Stimulated activated CD4-positive, alpha-beta T cell treated with anti-CD3 and anti-CD28 coated beads, Interleukin-12 subunit alpha, Interleukin-12 subunit beta, amount 100 ng/mL, for 4 hours (primary cell): ENCODE measurements at places on chromosomes 16 and 17.

DNA sequence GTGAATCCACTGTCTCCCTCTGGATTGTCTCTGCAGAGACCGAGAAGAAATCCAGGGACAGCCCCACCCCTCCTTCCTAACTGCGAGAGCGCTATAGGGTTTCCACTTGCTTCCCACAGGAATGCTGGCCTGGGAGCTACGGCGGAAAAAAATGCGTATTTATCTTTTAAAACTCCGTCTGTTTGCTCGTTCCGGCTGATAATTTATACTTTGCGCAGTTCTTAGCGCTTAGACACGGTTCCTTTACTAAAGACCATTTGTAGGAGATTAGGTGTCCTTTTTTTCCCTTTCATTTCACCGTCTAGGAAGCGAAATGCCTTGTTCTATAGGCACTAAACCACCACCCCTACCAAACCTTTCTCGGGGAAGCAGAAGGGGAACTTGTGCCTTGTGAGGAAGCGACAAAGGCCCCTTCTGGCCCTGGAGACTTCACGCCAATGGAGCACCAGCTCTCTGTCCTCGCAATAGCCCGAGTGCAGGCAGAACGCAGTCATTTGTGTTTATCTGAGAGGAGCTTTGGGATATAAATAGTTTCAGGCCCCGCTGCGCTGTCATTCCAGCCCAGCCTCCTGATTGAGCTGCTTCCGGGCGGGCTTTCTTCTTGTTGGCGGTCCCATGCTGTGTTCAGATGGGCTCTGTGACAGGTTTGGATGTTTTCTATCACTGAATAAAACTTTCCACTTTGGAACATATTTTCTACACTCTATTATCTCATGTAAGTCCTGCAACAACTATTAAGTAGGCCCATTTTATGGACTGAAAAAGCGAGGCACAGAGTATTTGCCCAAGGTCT, 791 bp upstream of the SUPT4H1 start:
- no peak for DNase-seq

GRCh38 chr17:57920916-57921703, 34.1 kb downstream of the CUEDC1 start:
- DNase-seq = no peak

GRCh38 chr16:53785044-53785443, 81.1 kb downstream of the FTO start:
- DNase-seq = no peak

DNA sequence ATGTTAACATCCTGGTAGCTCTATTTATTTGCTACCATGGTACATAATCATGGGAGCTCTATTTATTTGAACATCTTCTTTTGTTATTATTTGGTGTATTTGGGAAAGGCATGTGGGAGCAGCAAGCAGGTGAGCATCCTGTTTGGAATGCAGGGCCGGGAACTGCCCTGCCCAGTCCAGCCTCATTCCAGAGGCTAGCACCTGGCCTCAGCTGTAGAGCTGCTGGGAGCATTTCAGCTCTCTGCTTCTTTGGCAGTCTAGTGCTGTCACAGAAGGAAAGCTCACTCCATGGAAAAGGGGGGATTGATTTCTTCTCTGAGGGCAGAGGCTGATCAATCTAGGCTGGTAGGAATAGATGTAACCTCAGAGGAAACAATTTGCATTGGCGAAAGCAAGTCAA, 112.5 kb downstream of the WWOX start:
- DNase-seq = no peak

GRCh38 chr16:3113765-3114479, 1.5 kb downstream of the ZNF205 start:
- no peak for DNase-seq

DNA sequence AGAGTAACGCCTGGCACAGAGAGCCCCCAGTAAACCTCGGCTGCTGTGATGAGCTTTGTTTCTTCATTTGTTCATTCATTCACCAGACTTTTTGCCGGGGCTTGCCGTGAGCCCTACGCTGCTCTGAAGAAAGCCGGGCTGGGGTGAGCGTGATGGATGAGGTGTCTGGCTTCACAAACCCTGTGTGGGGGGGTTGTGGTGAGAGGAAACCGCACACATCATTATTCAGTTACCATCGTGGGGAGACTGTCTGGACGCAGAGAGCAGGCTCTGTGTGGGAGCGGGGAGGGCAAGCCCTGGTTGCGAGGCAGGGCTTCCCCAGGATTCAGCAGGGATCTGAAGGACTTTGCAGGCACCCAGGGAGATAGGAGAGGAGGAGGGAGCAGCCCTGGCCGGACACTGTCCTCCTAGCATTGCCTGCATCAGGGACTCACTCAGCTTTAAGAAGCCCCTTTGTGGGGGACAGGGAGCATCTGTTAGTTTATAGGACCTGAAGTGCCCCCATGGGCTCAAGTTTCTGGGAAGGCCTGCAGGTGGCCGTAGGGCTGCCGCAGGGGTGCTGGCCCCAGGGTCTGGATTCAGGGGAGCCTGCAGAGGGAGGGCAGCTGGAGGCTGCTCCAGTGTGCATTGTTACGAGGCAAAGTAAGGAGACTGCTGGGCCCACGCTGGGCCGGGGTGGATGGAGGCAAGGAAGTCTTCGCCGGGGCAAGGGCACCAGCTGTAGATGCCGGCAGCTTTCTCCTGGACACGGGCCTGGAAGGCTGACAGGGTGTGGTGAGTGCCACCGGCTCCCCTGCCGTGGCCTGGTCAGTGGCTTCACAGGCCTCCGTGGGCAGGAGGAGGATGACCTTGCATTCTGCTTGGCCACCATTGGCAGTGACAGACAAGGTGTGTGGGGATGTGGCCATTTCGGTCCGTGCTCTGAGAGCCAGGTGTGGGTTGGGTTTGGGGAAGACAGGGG, 334.5 kb downstream of the SEC14L1 start:
- DNase-seq = peak; percentile 59

DNA sequence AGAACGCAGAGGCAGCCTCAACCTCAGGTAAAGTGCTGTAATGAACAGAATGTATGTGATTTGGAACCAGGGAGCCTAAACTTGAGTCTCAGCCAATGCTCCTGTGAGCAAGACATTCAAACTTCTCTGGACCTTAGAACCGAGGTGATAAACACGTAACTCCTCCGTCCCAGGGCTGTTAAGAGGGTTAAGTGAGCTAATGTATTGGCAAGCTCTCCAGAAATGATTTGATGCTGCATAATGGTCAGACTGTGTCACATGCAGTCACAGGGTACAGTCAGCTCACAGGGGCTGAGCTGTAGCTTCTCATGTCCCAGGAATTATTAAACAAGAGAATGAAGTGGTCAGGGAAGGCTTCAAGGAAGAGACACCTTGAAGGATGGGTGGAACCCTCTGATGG, 10.0 kb upstream of the SLC4A1 start:
- no peak for DNase-seq

DNA sequence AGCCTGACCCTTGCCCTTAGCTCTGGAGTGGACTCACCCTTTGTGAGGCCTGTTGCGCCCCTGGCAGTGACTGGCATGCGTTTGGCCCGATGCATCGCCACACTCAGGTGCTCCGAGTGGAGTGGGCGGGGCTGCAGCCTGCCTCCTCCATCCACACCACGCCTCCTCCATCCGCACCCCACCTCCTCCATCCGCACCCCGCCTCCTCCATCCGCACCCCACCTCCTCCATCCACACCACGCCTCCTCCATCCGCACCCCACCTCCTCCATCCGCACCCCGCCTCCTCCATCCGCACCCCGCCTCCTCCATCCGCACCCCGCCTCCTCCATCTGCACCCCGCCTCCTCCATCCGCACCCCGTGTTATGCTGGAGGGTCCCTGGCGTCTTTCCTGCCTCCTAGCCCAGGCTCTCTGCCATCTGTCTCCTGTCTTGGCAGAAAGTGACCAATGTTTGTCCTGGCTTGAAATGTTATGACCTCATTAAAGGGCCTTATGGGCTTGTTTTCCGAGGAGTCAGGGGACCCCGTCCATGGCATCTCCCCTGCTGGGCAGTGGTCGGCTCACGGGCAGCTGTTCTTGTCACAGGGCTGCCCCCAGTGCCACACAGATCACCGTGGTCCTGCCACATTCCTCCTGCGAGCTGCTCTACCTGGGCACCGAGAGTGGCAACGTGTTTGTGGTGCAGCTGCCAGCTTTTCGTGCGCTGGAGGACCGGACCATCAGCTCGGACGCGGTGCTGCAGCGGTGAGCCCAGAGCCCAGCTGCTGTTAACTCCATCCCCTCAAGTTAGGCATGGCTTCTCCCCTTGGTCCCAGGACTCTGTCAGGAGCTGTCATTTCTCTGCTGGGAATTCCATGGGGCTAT, 28.7 kb upstream of the MYO15B start:
- no peak for DNase-seq

DNA sequence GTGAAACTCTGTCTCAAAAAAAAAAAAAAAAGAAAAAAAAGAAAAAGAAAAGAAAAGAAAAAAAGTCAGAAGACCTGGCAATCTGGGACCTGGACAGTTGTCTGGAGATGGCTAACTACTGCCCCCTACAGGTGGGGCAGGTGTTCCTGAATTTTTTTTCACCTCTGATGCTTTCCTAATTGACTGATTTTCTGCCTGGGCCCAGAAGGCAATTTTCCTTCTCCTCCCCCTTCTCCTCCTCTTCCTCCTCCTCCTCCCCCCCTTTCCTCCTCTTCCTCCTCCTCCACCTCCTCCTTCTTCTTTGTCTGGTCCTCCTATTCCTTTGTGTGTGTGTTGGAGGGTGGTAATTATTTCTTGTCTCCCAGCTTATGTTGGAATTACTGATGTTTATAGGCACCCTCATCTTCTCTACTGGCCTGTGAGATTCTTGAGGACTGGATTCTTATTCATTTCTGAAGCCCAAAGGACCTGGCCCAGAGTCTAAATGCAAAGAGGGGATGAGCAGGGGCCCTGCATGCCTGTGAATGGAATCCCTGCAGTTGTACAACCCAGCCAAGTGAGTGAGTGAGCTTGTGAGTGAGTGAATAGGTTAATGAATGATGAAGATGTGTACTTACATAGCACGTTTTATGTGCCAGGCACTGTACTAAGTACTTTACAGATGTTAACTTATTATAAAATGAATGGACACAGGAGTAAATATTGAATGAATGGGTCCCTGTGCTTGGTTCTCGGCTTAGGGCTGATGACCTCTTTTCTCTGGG, 26.9 kb downstream of the IRX5 start:
- no peak for DNase-seq

- DNase-seq = no peak
Observed at GRCh38 chr17:68853439-68853838, 101.8 kb downstream of the ABCA8 start.

DNA sequence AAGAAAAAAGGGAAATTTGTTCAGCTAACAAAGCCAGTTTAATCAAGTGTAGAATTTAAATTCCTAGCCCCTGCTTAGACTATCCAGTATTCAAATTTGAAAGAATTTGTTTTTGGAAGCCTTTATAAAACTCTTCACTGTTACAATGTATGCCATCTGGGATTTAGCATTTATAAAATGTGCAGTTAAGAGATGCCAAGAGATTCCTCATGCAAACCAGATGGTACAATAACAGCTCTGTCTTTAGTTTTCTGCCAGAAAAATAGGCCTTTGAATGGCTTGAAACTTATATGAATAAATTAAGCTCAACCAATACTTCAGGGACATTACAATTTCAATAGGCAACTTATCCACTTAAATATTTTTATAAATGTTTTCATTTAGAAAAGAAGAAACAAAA, 6.8 kb upstream of the ANKS4B start:
- no peak for DNase-seq

DNA sequence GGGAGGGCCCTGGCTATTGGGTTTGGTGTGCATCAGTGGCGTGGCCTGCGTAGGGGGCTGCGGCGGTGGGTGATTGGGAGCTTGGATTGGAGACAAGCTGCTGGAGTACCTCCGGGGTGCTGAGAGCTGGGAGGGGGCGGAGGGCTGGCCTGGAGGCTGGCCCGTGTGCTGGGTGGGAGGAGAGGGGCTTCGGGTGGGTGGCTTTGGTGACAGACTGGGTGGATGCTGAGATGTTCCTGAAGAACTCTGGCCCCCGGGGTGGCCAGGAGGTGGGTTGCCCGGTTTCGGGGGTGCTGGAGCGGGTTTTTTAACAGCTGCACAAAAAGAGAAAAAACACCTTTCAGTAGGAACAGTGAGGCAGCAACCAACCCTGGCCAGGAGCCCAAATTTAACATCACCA, 84.1 kb downstream of the ARHGAP17 start:
- no peak for DNase-seq

GRCh38 chr17:4369557-4370230, 3.2 kb upstream of the UBE2G1 start:
- no peak for DNase-seq

- peak; percentile 63 for DNase-seq
Observed at GRCh38 chr17:49260011-49260816, 29.6 kb upstream of the PHOSPHO1 start.

DNA sequence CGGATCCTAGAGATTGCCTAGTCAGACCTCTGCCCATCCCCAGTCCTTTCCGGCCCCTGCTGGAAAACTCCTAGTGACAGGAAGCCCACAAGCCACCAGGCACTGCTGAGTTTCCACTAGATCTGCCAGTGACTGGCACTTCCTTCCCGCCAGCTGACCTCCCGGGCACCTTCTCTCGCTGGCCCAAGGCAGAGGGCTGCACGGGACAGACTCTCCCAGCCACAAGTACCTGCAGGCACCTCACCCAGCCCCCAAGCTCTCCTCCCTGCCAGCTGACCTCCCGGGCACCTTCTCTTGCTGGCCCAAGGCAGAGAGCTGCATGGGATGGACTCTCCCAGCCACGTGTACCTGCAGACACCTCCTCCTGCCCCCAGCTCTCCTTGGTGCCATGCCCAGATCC, 66.3 kb upstream of the DOC2B start:
- DNase-seq = no peak

DNA sequence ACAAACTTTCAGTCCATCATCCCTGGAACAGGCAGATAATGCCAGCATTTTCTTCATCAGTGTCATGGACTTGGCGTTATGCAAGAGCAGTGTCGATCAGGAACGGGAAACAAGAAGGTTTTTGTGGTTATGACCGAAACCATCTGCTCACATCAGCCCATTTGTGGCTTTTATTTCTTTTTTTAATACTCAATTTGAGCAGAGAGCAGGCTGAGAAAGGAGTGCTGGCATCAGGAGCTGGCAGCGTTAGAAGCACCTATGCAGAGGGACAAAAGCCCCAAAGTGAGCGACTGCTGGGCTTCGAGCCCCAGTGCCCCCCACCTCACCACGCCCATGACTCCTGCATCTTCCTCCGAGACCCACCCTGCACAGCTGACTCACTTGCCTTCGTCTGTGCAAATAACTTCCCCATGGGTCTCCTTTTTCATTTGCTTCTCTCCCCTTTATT, 16.2 kb upstream of the CD300E start:
- no peak for DNase-seq

DNA sequence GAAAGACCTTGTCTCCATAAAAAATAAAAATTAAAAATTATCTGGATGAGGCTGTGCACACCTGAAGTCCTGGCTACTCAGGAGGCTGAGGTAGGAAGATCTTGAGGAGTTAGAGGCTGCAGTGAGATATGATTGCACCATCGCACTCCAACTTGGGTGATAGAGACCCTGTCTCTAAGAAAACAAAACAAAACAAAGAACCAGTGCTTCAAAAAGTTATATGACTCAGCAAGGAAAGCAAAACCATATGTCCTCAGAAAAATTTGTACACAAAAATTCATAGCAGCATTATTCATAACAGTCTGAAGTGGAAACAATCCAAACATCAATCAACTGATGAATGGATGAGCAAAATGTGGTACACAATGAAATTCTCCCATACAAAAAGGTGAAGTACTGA, 48.9 kb downstream of the SLFN5 start:
- DNase-seq = no peak

GRCh38 chr16:51034481-51035109, 116.5 kb downstream of the SALL1 start:
- no peak for DNase-seq

GRCh38 chr17:59631276-59631675, 11.6 kb downstream of the CLTC start:
- no peak for DNase-seq

- no peak for DNase-seq
Observed at GRCh38 chr16:85637808-85638647, 24.9 kb downstream of the GSE1 start.

GRCh38 chr17:67260170-67260987, 15.4 kb upstream of the HELZ start:
- no peak for DNase-seq
